ENCODE measurements at places on chromosomes 11 and 22.
A peak's percentile ranks its signal among the peaks of the same experiment; 100 is the strongest.

GRCh38 chr22:40517631-40518030 is 118.9 kb downstream of the MRTFA start:
- no peak for DNase-seq

DNA sequence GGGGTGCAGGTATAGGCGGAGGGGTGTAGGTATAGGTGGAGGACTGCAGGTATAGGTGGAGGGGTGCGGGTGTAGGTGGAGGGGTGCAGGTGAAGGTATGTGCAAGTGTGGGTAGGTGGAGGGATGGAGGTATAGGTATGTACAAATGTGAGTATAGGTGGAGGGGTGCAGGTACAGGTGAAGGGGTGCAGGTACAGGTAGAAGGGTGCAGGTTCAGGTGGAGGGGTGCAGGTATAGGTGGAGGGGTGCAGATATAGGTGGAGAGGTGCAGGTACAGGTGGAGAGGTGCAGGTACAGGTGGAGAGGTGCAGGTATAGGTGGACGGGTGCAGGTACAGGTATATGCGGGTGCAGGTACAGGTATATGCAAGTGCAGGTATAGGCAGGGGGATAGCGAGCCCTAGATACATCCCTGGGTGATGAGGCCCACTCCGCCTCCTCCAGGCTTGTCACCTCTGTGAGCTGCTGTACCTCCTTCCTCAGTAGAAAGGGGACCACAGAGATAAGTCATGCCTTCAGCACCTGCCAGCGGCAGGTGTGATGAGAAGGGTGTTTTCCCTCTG is 17.2 kb downstream of the LINC01488 start:
- no peak for DNase-seq

- DNase-seq: no peak
Observed at GRCh38 chr11:10679644-10680043, 13.9 kb downstream of the IRAG1 start.

GRCh38 chr11:119990309-119991021 is 147.4 kb downstream of the TRIM29 start:
- peak; percentile 51 for DNase-seq

DNA sequence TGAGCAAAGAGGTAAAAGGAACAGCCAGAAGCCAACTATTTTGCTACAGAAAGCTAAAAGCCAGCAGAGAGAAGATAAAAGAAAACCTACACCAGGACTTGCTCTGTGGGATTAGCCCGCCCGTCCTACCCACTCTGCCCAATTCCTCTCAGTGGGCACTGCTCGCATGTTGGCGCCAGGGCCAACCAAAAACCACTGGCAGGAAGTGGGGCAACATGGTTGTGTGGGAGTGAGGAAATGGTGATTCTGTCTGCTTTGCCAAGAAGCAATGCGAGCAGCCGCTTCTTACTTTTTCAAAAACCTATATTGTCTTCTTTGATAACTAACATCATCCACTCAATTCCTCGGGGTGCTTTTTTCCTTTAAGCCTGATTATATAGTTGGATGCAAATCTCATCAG is 14.2 kb upstream of the APOA1 start:
- DNase-seq: no peak

DNA sequence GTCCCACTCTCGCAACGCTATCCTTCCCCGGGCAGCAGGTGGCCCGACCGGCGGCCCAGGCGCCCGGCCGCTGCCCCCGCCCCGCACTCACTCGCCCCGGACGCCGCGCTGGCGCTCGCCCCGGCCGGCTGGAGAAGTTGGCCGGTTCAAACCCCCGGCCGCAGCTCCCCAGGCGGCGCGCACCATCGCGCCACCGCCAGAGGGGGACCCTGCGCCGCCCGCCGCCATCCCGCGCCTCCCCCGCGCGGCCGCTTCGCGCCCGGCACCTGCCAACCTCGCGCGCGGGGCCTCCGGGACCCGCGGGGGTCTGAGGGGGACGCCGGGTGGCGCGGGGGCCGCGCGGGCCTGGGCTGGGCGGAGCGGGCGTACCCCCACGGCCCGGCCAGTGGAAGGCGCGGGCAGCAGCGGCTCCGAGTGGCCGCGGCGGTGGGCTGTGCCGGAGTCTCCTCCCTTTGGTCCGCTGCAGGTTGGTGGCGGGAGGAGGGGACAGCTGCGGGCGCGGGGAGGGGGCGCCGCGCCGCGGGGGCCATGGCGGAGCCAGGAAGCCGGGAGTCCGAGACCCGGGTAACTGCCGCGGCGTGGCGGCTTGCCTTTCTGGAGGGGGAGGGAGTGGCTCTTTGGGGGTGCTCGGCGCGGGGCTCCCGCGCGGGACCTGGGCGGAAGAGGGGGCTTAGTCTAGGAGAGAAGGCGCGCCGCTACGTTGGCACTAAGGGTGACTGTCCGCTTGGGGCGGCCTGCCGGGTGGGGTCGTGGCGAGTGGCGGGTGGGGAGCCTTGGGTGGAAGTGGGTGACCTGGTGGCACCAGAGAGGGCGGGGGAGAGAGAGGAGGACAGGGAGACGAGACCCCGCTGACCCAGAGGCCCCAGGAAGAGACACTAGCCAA is at the start of the genes MPST and TST:
Gene MPST, plus strand, starts transcription at position 434 of the 883 bp plus-strand sequence. Its CDS starts 95 bp downstream, at position 529.
Gene TST, minus strand, starts transcription at position 139 of the 883 bp plus-strand sequence. CDS start 715 bp downstream, outside the sequence.
- peak; percentile 96 for DNase-seq

DNA sequence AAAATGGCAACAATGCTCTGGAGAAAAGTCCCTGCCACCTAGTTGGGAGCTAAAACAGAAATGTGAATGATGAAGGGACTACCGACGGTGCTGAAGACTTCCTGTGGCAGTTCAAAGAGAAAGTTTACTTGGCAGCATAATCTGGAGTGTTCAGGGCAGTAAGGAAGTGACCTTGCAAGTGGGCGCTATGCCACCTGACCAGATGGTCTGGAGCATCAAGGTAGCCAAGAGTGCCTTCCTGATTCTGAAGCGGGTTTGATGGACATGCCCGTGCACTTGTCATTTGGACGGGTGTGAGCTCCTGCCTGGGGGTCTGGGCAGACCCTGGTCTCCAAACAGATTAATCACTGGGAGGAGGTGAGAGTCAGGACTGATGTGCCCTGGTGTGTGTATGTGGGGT is 1.8 kb upstream of the SNX19 start:
- no peak for DNase-seq

GRCh38 chr11:57248780-57249383 is 11.8 kb upstream of the APLNR start:
- peak; percentile 90 for DNase-seq

GRCh38 chr22:38777087-38777671 is 16.8 kb downstream of the DNAL4 start:
- no peak for DNase-seq

DNA sequence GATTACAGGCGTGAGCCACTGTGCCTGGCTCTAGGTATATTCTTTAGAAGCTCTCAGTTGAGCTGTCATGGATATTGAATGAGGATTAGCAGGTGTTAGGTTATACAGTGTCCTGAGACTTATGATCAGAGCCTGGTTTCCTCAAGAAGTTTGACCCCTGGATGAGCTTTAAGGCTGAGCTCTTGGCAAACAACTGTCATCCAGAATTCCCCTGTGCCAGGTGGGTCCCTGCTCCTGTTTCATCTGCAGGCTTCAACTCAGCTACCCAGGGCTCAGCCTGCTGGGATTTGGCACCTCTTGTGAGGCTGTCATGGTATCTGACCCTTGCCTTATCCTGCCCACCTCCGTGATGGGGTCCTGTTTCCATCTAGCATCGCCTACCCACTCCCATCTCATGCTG is 24.3 kb downstream of the SERPINH1 start:
- no peak for DNase-seq

DNA sequence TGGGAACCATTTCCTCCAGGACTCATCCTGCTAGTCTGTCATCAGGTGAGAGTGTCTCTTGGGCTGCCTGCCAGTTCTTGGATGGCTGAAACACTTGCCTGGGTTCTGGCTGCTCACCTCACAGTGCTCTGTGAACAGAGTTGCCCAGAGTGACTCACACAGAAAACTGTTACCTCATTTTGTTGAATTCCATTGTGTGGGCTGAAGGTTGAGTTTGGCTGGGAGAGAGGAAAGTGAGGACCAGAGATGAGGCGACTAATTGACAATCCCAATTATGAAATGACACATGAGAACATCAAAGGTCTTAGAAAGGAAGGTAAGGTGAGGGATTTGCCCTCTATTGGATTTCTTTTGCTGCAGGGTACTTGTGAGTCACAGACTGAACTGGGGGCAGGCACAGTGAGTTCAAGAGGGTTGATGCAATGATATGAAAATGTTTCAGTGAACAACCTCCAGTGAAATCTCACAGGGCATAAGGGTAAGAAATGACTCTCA is 20.2 kb upstream of the CALCB start:
- no peak for DNase-seq

- DNase-seq: no peak
Observed at GRCh38 chr11:14518820-14519219, 1.4 kb downstream of the PSMA1 start.

DNA sequence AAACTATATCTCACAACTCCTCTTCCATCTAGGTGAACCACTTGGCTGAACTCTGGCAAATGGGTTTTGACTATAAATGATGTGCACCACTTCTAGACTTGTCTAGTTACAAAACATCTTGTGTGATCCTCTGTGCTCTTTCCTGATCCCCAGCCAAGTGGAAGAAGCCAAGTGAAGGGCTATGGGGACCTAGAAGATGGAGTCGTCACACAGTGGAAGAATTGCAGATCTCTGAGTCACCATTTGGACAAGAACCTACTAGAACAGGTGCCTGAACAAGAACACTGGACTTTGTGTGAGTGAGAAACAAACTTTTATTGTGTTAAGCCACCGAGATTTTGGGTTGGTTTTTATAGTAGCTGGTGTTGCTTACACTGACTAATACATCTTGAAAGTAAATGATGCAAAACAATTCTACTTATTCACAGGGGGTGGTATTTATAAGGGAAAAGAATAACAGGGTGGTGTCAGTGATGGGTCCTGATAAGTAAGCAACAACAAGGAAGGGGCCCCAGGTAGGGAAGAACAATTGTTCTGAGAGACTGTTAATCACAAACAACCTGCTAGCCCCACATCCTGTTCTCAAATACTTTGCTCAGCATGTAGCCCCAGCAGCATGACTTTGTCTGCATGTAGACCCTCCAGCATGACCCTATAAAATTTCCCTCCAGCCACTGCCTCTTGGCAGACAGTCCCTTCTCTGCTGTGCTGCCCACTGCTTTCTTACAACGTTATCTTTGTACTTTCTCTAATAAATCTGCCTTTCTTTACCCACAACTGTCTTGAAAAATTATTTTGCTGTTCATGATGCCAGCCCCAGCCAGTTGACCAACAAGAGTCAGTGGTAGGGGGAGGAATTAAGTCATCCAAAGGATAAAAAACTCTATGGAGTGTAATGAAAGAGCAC is 280.7 kb upstream of the PLET1 start:
- no peak for DNase-seq

DNA sequence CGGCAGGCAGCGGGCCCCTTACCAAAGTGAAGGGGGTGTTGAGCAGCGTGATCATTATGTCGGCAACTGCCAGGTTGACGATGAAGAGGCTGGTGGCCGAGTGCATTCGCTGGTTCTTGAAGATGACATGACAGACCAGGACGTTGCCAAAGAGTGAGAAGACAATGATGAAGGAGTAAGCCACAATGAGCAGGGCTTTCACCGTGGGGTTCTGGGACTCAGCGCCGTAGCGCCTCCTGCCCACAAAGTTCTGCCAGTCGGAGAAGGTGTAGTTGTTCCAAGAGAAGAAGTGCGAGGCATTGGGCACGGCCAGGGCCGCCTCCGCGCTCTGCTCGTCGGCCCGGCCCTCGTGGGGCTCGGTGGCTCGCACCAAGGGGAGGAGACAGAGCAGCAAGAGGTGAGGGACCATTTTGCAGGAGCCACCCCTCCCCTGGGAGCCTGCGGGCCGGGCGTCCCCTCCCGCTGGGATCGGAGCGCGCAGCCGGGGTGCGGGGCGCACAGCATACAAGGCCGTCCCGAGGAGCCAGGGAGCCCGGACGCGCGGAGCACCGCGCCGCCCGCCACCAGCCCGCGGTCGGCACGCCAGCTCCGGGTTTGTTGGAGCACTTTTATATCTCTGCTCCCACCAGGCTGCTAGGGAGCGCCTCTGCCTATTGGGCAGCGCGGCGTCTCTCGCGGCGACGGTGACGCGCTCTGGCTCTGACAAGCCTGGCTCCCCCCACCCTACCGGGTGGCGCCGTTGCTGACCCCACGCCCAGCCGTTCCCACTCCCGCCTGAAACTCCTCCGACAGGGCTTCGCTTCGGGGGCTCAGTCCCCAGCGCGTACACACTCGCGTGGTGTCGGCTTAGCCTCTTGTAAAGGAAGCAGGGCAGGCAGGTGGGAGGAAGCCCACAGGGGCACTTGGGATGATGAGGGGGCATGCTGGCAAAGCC is at the start of gene GPR83:
Gene GPR83, minus strand, starts transcription at position 581 of the 934 bp plus-strand sequence. Its CDS starts 172 bp downstream, at position 409.
- DNase-seq: peak; percentile 53

- no peak for DNase-seq
Observed at GRCh38 chr22:22410121-22410520, 98.4 kb downstream of the ZNF280B start.

GRCh38 chr11:134236834-134237556 is 12.5 kb downstream of the VPS26B start:
- no peak for DNase-seq

DNA sequence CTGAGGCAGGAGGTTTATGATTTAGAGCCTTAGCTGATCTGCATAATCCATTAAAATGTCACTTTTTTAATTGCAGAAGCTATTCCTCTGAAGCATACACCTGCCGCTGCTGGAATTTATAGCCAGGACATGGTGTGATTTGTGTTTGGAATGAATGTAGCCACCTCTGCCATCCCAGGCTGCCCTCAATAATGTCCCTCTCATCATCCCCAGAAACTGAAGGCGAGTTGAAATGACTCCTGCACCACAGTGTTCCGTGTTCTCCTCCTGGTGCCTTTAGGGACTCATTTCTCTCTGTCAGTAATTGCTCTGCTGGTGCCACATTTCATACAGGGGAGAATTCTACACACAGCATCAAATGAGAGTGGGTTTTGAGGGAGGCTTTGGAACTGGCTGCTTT is 191.0 kb downstream of the C11orf91 start:
- DNase-seq: no peak

DNA sequence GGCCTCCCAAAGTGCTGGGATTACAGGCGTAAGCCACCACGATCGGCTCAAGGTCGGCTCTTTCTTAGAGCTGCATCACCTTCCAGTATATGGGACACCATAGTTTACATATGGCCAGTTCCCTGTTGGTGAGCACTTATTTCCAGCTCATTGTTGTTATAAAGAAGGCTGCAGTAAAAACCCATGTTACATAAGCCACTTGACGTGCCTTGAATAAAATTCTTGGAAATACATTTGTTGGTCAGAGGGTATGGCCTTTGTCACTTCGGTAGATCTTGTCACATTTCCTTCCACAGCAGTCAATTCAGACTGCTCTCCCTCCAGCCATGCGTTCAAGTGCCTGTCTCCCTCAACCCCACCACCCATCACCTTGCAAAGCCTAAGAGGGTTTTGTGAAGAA is 92.9 kb downstream of the PRR5L start:
- DNase-seq: no peak

GRCh38 chr22:44567846-44568493 is 69.9 kb upstream of the RTL6 start:
- no peak for DNase-seq

- no peak for DNase-seq
Observed at GRCh38 chr11:33135768-33136443, 25.4 kb downstream of the CSTF3 start.

DNA sequence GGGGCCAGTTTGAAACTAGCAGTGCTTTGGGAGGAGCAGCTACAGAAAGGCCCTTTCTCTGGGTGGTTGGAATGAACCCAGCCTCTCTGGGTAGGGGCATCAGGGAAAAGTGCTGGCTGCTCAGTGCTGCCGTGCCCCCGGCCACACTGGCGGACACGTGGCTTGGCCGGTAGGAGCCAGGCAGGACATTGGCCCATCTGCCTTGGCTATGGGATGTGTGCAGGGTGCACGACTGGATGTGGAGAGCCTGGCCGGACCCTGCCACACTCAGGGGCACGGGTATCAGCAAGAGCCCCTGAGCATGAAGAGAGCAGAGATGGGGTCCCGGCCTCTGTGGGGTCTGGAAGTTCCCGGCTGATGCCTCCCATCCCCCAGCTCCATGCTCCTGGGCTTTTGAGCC is 46.6 kb downstream of the TPCN2 start:
- DNase-seq: no peak

Measured in GM03348 (cell line).